ENCODE measurements at places on chromosomes 4 and X. TPM values are rescaled to one million over a fixed set of nuclear protein-coding genes. Genes with fewer than 3 reads are reported as not detected.

ZCCHC18 gene
- 4.7 TPM for total RNA-seq

PDE5A gene
- total RNA-seq, result 24.2 TPM

IBSP gene
- total RNA-seq, result not detected

NDST4 gene
- 0.09 TPM for total RNA-seq

PAK3 gene
- total RNA-seq, result 4.0 TPM

SYTL5 gene
- total RNA-seq, result 1.7 TPM

NAP1L2 gene
- 1.1 TPM for total RNA-seq

YIPF7 gene
- not detected for total RNA-seq

ERVMER34-1 gene
- 3.7 TPM for total RNA-seq

TDO2 gene
- total RNA-seq, result 6.7 TPM

EGF gene
- total RNA-seq, result 1.0 TPM

CXCL11 gene
- not detected for total RNA-seq

PRSS12 gene
- 43.5 TPM for total RNA-seq

ELMOD2 gene
- total RNA-seq, result 45.6 TPM

MPP1 gene
- total RNA-seq, result 9.2 TPM

CCDC149 gene
- total RNA-seq, result 15.3 TPM

SULT1E1 gene
- total RNA-seq, result 118 TPM

CFI gene
- 485 TPM for total RNA-seq

P2RY4 gene
- 1.1 TPM for total RNA-seq

UNC5C gene
- 77.9 TPM for total RNA-seq

IL15 gene
- total RNA-seq, result 0.82 TPM

SLC38A5 gene
- 10.1 TPM for total RNA-seq

NSUN7 gene
- 22.4 TPM for total RNA-seq

HTN1 gene
- total RNA-seq, result not detected

SSX2 gene
- total RNA-seq, result not detected

CPE gene
- total RNA-seq, result 94.1 TPM

MID1IP1 gene
- total RNA-seq, result 21.4 TPM

F8A3 gene
- 2.7 TPM for total RNA-seq

BRS3 gene
- not detected for total RNA-seq

MYOZ2 gene
- total RNA-seq, result 0.16 TPM

LGI2 gene
- total RNA-seq, result 4.1 TPM

IL13RA1 gene
- 24.5 TPM for total RNA-seq

GPC3 gene
- total RNA-seq, result 859 TPM

FRAS1 gene
- 45.3 TPM for total RNA-seq

PROM1 gene
- 13.7 TPM for total RNA-seq

NUDT6 gene
- total RNA-seq, result 8.2 TPM

QRFPR gene
- total RNA-seq, result not detected

CT83 gene
- not detected for total RNA-seq

MSMO1 gene
- 54.2 TPM for total RNA-seq

FMR1NB gene
- total RNA-seq, result not detected

TBX22 gene
- total RNA-seq, result 0.09 TPM

ATP6AP1 gene
- 78.2 TPM for total RNA-seq

SMR3A gene
- not detected for total RNA-seq

GLRA3 gene
- total RNA-seq, result 0.02 TPM

JCHAIN gene
- 0.16 TPM for total RNA-seq

MGARP gene
- 0.34 TPM for total RNA-seq

SYP gene
- total RNA-seq, result 0.33 TPM
